NCI-H1092 (cell line): ENCODE measurements at places on chromosomes 5 and 9.

GRCh38 chr5:5377780-5378179 is 44.7 kb upstream of the ICE1 start:
- no peak for DNase-seq

- no peak for DNase-seq
Observed at GRCh38 chr5:53166183-53166495, 56.6 kb upstream of the MOCS2 start.

DNA sequence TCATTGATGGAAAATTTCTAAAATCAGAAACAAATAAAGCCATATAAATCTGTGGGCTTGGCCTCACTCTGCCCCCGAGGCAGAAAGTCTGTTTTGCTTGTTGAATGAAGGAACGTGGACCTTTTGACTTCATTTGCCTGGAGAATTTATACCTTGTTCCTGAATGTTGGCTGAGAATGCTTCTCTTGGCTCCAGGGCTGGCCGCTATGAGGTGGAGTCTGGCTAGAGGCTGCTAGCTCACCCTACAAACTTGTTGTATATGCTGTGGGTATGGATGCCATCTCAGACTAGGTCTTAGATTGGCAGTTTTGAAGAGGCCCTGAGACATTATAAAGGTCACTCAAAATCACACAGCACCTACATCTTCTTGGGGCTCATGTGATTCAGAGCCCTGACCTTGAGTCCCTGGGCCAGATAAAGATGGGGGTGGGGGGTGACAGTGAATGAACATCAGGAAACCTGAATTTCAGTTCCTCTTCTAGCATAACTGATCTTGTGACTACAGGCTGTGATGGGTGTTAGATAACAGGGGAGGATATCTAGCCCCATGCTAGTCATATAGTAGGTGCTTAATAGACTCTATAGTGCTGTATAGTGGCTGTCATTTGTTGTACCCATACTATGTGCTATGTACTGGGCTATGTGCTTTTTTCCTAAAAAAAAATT is 2.8 kb downstream of the GM2A start:
- DNase-seq: no peak

DNA sequence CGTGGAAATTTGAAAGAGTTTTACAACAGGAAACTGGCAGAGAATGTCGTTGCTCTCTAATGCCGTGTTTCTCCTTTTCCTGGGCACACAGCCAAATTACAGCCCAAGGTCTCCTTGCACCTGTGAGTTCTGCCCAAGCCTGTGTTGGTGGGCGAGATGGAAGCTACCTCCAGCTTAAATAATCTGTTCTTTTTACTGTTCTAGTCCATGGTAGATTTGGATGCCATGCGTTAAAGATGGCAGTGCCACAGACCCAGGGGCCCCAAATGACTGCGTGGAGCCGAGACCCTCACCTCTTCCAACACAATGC is 92.6 kb upstream of the IRX4 start:
- peak; percentile 2 for DNase-seq

GRCh38 chr5:38650946-38651345 is 94.5 kb upstream of the LIFR start:
- DNase-seq: no peak
